Neural cell (in vitro differentiated cells): ENCODE measurements at places on chromosomes 1 and 21. TPM values are rescaled to one million over a fixed set of nuclear protein-coding genes. Genes with fewer than 3 reads are reported as not detected.

Gene LHX8
- polyA plus RNA-seq = 8.8 and 11.1 TPM in 2 replicates

Gene LORICRIN
- polyA plus RNA-seq = 0.42 and 1.3 TPM in 2 replicates

Gene GRIK1
- 8.7 and 9.1 TPM in 2 replicates for polyA plus RNA-seq

Gene AKT3
- polyA plus RNA-seq = 46.0 and 48.4 TPM in 2 replicates

Gene PYHIN1
- polyA plus RNA-seq = not detected in 2 replicates

Gene CCDC28B
- 176 and 186 TPM in 2 replicates for polyA plus RNA-seq

Gene YOD1
- 9.3 and 9.9 TPM in 2 replicates for polyA plus RNA-seq

Gene NPR1
- 0.18 and 0.45 TPM in 2 replicates for polyA plus RNA-seq
